IMR-90 (cell line): ENCODE measurements at places on chromosomes 5 and 9. TPM values are rescaled to one million over a fixed set of nuclear protein-coding genes. Genes with fewer than 3 reads are reported as not detected.

PCDHGB3 gene
- 3.3 and 3.4 TPM in 2 replicates for polyA plus RNA-seq

DNA sequence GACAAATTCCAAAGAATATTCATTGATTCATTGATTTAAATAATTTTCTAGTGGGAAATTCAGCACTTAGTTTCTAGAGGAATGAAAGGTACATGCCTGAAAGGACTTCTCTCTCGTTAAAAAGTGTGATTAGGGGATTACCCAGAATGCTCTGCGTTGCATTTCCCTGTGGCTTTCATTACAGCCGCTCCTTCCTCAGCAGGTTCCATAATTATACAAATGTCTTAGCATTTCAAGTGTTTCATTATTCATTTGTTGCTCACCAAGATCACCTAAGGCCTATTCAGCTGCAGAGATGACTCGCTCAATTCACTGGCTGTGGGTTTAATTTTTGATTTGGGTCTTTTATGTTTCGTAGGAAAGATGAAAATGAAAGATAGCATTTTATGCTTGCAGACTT is 52.8 kb downstream of the SPATA31C2 start:
- no peak for DNase-seq
- peaks cover 2% of the 10 kb centered on the region; the same call in 1 of the 2 replicates for H3K4me1 ChIP-seq
- no peaks in the 10 kb centered on the region for H3K36me3 ChIP-seq
- H3K27me3 ChIP-seq: no peaks in the 10 kb centered on the region; the same call in 1 of the 2 replicates
- no peak overlapping the region for H3K27ac ChIP-seq

- H3K27ac ChIP-seq: no peak overlapping the region
- DNase-seq: no peak
- no peak overlapping the region for H3K4me3 ChIP-seq
- H3K4me1 ChIP-seq: no peaks in the 10 kb centered on the region
- H3K36me3 ChIP-seq: no peaks in the 10 kb centered on the region
Measured at GRCh38 chr5:72569408-72569944, 62.3 kb upstream of the ZNF366 start.

DNA sequence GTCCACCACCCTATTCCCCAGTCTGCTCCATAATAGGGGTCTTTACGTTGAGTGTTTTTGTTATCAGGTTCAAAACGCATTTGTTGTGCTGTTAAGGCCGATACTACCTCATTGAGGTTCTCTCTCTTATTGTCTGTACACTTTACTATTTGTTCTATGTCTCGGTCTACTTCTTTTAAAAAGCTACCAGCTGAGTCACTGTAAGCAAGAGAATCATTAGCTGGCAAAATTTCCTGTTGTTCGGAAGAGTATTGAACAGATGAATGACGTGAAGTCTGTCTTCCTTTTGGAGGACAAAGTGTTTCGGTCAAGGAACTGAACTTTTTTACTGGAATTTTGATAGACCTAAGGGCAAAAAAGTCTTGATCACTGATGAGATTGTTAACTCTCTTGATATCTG is 10.3 kb downstream of the LYSMD3 start:
- no peaks in the 10 kb centered on the region; the same call in 1 of the 2 replicates for H3K4me1 ChIP-seq
- H3K4me3 ChIP-seq: no peak overlapping the region
- no peak overlapping the region for H3K27ac ChIP-seq
- DNase-seq: no peak
- peaks cover 14% of the 10 kb centered on the region for H3K36me3 ChIP-seq
